ENCODE measurements at places on chromosomes 1 and 21.

DNA sequence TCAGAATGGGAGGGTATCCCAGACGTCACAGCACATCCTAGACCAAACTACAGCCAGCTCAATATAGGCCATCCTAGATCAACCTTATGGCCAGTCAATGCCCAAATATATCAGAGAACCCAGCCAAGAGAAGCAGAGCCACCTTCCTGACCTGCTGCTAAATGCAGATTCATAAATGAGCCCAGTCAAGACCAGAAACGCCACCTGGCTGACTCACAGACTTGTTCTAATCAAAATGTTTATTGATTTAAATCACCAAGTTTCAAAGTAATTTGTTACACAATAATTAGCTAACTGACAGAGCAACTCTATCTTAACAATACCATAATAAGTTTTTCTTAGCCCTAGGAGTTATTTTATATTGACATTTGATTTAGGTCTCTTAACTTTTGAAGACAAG lies 28.6 kb downstream of the ZNF644 start:
- no peak for DNase-seq

DNA sequence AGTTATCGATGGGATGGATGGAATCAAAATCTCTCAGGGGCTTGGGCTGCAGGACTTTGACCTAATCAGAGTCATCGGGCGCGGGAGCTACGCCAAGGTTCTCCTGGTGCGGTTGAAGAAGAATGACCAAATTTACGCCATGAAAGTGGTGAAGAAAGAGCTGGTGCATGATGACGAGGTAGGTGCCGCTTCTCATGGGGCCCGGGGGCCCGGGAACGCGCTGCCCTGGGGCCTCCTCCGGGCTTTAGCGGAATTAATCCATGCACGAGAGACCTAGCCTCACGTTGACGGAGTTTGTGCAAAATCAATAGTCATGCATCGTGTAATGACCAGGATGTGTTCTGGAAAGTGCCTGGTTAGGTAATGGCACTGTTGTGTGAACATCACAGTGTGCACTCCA lies 43.8 kb downstream of the FAAP20 start:
- DNase-seq: no peak

- DNase-seq: no peak
These were observed 46.3 kb downstream of the TNNT2 start for GRCh38 chr1:201331166-201331565.

- DNase-seq: no peak
These were observed 68.0 kb downstream of the TGFB2 start for GRCh38 chr1:218413179-218413578.

- no peak for DNase-seq
These were observed 53.0 kb upstream of the CNN3 start for GRCh38 chr1:94979656-94980581.

- peak; percentile 82 for DNase-seq
These were observed 39.9 kb downstream of the F5 start for GRCh38 chr1:169546087-169546995.

DNA sequence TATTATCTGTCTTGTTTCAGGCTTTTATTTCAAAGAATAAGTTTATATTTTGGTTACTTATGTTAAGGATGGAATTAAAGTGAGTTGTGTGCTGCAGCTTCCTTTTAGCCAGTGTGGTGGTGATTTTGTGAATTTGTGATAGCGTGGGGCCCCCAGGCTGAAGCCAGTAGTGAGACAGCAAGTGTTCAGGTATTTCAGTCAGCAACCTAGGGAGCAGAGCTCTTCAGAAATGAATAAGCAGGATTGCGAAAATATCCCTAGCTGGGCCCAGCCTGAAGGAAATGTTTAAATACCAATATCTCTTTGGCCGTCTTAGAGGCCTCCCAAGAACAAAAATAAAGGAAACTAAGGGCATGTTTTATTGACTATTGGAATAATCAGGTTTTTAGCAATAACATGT lies 150.8 kb upstream of the C1orf105 start:
- DNase-seq: peak; percentile 72
